ENCODE measurements at places on chromosomes 1 and 21. TPM values are rescaled to one million over a fixed set of nuclear protein-coding genes. Genes with fewer than 3 reads are reported as not detected.

DNA sequence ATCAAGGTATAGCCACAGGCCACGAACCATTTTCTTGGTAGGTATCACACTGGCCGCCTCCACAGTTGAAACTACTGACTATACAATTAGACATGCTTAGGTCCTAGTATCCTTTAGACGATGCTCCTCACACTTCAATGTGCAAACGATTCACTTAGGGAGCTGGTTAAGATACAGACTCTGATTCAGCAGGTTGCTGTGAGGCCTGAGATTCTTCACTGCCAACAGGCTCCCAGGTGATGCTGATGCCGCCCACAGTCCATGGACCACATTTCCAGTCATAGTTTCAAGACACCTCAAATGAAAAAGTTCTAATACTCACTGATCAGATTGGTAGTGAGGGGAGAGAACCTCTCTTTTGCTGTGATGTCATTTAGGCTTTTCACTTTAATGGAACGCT is 6.8 kb downstream of the ATP5PO start:
- no peak for DNase-seq

DNA sequence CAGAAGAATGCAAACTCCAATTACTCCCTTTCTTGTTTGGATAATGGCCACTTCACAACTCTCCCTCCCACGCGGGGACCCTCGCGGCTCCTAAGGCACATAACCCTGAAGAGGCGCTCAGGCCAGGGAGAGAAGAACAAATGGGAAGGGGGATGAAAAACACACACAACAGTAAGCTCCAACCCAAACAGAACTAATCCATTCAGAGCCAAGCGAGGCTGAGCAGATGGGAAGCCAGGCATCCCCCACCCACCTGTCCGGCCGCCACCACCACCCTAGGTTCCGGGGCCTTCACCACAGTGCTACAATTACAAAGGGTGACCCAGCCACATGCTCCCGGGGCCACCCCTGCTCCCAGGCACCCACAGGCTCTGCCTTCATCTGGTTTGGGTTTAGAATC is 101.5 kb downstream of the MRPL37 start:
- DNase-seq, result no peak

DNA sequence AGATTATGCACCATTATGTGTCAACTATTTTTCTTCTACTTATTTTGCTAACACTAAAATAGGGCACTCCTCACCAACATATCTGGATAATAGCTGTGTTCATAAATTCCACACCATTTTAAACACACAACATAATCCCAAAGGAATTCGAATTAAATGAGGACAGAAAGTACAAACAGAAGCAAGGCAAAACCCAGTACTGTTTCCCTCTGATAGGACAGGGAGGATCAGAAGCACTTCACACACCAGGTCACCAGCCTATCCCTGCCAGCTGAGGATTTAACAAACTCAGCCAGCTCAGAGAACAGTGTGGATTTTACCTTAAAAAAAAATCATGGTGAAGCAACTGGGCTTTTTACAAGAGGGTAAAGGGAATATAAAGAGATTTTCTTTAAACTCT is 20.0 kb downstream of the CRYZ start:
- no peak for DNase-seq

The TCP10L gene
- total RNA-seq, result not detected

The CD160 gene
- not detected for total RNA-seq

Data from GM12878 (cell line).